ENCODE measurements at places on chromosomes 12 and 14.

DNA sequence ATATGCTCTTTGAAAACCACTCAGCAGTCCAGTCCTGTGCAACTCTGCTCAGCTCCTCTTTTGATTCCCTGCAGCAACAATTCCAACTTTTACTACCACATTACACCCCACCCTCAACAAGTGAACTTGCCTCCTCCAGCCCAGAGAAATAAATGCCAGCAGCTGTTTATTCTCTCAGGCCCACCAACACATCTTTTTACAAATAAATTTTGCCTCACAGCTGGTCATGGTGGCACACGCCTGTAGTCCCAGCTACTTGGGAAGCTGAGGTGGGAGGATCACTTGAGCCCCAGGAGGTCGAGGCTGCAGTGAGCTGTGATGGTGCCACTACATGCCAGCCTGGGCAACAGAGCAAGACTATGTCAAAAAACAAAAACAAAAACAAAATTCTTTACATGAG is 9.8 kb downstream of the SNX6 start:
- DNase-seq: no peak

DNA sequence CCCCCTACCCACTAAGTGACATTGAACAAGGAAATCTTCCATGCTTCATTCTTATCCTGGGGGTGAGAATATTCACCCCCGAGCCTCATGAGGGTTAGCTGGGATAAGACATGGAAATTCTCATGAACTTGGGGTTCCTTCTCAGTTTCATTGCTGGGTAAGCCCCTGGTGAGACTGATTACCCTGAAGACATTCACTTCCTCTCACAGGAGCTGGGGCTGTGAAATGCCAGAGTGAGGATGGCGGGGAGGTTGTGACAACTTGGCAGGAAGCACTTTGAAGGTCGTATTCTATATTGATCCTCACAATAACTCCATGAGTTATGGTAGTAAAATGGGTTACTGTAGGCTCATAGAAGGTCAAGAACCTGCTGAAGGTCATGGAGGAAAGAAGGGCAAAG is 43.5 kb downstream of the ESRRB start:
- no peak for DNase-seq

DNA sequence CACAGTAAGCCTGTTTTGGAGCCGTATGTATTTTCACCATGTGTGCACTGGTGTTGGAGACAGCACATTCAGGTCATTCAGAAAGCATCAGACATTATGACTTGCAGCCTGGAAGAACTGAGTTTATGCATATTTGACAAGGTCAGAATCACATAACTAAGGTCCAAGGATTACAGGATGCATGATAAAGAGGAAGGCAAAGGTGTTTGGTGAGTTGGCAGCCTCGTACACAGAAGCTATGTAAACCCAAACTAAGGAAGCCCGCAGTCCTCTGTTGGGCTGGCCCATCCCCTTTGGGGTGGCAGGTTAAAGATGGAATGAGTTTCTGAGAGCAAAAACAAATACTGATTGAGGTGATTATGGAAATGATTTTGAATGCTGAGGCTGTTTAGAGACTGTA is 218.4 kb downstream of the KTN1 start:
- DNase-seq: no peak

GRCh38 chr12:100484183-100484886 is 10.7 kb downstream of the NR1H4 start:
- no peak for DNase-seq

GRCh38 chr12:55696141-55696540 is 11.6 kb downstream of the ITGA7 start:
- DNase-seq: no peak

- no peak for DNase-seq
Observed at GRCh38 chr14:54728700-54729527, 162.0 kb downstream of the SAMD4A start.

DNA sequence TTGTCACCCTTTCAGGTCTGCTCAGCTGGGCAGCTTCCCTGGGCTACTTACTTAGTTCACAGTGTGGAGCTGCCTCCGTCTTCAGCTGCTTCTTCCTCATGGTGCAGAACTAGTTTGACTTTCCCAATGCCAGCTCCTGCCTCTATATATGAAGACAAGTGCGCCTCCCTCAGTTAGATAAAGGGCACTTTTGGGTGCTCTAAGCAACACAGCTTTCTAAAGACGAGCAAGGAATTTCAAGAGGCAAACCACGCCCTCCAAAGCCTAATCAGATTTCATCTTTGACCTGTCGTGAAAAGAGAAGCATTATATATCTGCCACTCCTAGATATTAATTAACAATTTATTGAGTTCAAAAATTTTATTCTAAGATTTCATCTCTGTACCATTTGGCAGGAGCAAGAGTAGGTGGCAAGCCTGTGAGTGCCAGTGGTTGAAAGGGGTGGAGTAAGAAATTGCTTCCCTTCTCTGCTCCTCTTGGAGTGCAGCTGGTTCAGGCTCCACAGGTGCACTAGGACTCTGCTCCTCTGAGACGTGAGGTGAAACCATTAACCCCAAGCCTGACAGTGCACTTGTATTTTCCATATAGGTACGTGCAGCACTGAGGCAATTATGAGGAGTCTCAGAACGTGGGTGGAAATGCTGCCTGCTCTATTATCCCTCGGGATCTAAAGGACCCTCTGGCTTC is 2.1 kb upstream of the SLC11A2 start:
- DNase-seq: no peak

- DNase-seq: no peak
Observed at GRCh38 chr14:34052658-34053014, 101.8 kb upstream of the EGLN3 start.

DNA sequence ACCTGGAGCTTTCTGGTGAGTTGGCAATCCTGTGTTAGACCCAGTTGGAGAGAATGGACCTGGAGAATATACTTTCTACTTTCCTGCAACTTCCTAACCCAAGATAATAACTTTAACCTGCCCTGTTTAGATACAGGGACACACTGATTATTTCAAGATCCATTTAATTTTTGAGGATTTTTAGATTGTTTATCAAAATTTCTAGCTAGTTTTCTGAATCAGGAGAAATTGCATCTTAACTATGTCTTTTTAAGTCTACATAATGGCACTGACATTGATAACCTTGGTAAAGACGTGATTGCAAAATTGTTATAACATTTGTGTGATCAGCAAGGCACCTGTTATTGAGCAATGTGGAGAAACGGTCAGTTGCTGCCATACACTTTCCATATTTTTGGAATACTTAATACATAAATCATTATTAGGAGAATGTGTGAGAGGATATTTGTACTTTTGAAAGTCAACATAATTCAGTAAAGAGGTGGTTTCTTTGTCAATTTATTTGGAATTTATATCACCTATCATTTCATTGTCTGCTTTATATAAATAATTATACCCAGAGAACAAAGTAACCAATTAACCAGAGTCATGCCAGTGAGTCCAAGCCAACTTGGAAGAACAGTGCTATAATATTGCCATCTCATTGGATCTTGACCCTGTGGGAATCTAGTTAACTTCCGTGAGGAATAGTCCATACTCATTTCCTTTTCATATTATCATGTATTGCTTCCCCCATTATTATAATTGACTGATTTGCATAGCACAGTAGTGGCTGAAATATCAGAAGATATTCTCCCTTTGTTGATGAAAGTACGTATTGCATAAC is 28.4 kb downstream of the NFYB start:
- DNase-seq: no peak

DNA sequence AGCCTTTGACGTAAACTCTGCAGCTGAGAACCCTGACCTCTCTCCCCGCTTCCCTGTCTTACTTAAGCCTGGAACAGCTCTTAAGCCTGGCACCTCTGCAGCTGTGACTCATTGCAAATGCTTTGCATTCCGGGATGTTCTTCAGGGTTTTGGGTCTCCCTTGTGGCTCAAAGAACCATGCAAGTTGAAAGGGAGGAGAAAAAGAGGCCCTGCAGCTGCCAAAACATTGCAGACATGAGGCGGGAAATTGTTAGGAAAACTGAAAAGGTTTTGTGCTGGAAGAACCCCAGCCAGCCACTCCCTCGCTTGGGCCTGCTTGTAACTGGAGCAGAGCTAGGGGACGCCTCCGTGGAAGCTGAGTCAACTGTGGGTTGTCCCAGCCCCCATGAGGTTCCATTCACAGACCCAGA is 60.2 kb upstream of the FERMT2 start:
- no peak for DNase-seq

GRCh38 chr14:52995998-52996397 is 45.1 kb upstream of the FERMT2 start:
- no peak for DNase-seq

DNA sequence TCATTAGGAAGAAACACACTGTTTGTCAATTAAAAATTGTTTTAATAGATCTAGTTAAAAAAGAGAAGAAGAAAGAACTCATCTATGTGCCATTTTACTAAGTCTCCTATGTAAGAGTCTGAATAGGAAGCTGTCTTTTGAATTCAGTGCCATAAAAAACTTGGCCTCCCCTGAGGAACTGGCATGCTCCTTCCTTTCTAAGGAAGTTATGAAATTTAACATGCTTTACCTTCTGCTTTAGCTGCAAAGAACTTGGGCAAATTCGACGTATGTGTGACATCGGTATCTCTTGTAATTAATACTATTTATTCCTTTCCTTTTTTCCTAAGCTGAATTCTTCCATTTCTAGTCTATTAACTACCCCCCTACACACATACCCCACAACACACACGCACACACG is 12.5 kb downstream of the TM7SF3 start:
- no peak for DNase-seq

DNA sequence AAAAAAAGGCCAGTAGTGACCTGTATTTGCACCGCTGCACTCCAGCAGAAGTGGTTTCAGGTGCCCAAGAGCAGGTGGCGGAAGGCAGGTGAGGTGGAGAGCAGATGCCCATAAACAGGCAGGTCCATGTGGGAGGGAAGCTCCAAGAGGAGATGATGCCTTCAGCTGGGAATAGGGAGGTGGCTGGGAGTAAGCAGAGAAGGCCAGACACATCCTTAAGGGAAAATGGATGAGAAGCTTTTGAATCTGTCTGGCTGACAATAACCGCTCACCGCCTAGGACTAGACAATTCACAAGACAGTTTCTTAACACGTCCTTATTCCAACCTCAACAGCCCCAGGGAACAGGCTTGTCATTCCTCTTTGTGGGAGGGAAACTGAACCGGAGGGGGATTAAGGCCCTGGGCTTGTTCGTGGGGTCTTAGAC is 43.9 kb upstream of the PLEKHG6 start:
- no peak for DNase-seq

DNA sequence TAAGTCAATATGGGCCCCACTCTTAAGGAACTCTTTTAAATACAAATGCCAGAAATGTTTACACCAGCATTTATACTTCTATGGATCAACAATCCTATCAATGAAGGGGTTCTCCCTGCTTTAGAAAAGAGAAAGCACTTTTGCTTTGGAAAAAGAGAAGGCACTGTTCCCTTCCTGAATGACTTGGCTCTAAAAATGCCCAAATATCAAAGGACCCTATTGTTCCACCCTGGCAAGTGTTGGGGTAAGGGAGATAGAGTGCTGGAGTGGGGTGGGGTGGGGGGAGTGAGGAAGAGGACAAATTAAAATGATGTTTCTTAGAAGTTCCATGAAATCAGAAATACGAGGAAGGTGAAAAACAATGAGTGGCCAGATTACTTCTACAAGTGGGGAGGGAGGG is 131.6 kb upstream of the GRIN2B start:
- DNase-seq: no peak

- no peak for DNase-seq
Observed at GRCh38 chr14:39383026-39383660, 49.1 kb downstream of the FBXO33 start.

GRCh38 chr12:57162553-57163125 is 15.2 kb upstream of the LRP1-AS start:
- no peak for DNase-seq

- DNase-seq: no peak
Observed at GRCh38 chr14:96461950-96462798, 40.0 kb upstream of the PAPOLA start.

DNA sequence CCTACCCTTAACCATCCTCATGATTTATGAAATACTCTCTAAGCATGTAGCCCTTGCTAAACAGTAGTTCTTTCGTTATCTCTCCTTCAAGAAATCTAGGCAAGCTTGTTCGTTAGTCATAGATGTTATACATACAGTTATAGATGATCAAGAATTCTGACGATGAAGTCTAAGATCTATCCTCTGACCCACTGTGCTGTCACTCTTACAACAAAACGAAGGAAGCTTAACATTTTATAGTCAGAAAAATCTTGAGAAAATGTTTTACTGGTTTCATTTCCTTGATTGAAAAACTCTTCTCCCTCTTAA is 68.9 kb downstream of the SPPL3 start:
- no peak for DNase-seq

- no peak for DNase-seq
Observed at GRCh38 chr12:78164154-78164553, 333.5 kb downstream of the NAV3 start.

DNA sequence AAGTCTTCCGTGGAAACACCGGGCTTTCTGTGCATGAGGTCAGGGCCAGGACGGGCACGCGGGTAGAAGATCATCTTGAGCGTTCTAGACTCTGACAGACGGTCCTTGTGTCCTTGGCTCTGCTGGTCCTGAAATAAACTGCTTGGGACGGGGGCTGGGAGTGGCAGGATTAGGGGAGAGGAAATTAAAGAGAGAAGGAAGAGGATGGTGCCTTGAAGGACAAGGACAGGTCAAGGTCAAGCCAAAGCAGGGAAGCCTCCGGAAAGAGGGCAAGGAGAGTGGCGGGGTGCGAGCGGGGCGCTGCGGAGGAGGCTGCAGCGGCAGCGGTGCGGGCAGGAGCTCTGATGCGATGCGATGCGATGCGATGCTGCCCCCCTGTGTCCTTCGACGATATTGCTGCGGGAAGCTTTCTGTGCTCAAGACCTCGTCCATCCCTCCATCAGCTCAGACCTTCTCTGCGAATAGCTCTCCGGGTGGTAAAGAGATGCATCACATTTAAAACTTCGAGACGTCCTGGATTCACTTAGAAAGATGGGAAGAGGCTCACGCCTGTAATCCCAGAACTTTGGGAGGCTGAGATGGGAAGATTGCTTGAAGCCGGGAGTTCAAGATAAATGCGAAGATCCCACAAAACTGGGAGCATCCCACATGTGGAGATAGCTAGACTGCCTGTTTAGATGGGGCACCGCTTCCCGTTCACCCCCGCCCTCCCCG is 110.1 kb upstream of the TMEM132D start:
- DNase-seq: peak; percentile 29

DNA sequence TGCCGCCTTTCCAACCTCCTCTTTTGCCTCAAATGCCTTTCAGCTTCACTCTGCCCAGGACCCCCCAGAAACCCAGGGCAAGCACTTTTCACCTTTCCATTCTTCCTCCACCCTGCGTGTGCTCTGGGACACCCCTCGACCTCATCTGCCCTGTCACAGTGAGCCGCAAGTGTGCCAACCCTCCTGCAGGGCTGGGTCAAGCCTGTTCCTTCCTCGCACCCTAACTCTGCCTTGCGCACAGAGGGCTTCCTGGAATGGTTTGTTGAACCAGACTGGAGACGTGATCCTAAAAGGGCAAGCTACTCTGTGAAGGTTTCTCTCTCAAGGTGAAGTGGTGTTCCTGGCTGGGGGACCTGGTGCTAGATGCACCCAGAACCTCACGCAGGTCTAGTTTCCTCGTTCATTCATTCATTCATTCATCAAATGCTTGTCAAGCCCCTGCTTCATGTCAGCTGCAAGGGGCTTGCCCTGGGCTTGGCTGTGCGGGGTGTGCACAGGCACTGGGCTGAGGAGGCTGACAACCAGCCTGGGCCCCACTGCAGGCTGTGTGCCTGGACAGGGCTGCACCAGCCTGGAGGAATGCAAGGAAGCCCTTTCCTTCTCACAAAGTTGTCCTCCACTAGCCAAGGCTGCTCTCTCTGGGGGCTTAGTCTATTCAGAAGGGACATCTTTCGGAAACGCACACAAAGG is 187.2 kb downstream of the CALM1 start:
- DNase-seq: no peak

- no peak for DNase-seq
Observed at GRCh38 chr12:19121449-19122018, 8.0 kb upstream of the PLEKHA5 start.

GRCh38 chr14:32491416-32492016 is 162.4 kb downstream of the AKAP6 start:
- DNase-seq: no peak
